Stimulated activated CD8-positive, alpha-beta memory T cell treated with anti-CD3 and anti-CD28 coated beads, Interleukin-4, amount 100 ng/mL, for 1 hour (primary cell): ENCODE measurements at places on chromosomes 4 and X.

GRCh38 chrX:153669901-153670731 lies 3.5 kb downstream of the PNCK start:
- DNase-seq: no peak

- DNase-seq: no peak
Observed at GRCh38 chrX:111743316-111743715, 62.3 kb downstream of the ALG13 start.

GRCh38 chrX:107507093-107507743 lies 57.8 kb downstream of the FRMPD3 start:
- DNase-seq: no peak

- no peak for DNase-seq
Observed at GRCh38 chr4:113181289-113182007, 132.0 kb downstream of the ANK2 start.

DNA sequence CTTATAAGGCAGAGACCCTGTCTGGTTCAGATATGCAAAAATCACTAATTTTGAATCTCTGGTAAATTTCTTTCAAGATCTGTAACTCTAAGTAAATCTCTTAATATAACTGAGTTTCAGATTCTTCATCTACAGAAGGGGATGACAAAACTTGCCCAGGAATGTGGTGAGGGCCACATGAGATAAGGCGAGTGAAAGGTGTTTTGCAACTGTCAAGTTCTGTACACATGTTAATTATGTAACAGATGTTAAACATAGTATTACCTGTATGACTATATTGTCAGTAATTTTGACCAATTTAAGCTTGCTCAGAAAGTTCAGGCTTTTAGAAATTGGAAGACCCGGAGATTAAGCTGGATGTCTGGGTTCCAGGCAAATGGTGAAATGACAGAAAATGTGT lies 549 bp upstream of the GLRB start:
- DNase-seq: no peak

DNA sequence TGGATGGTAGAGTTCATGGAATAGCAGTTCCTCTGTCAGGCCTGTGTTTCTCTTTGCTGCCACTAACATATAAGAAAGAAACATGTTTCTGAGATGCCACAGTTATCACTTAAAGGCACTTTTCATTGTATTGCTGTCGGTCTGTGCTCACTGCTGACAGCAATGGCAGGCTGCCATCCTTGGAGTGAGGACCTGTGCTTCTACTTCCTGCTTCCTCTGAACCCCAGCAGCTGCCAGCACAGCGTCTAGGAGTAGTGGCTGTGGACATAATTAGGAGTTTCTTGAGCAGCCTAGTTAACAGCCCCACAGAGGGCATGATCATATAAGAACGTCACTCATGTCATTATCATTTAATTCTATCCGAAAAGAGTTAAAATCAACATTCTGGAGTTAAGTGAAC lies 30.5 kb downstream of the F11 start:
- DNase-seq: no peak

- no peak for DNase-seq
Observed at GRCh38 chrX:51855698-51856097, 37.7 kb upstream of the MAGED1 start.

- DNase-seq: no peak
Observed at GRCh38 chrX:53135581-53135980, 41.6 kb downstream of the KANTR start.

- no peak for DNase-seq
Observed at GRCh38 chr4:127788517-127788916, 6.4 kb downstream of the HSPA4L start.

DNA sequence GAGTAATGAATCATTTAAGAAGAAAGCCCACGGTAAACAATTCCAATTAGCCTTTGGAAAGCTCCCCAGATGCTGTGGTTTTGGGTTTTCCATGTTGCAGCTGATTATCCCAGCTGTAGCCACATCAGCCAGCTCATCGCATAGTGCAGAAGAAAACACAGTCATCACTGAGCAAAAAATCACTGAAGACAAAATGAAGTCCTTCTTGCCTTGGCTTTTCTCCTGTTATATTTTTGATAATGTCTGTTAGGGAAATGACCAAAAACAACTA lies 193.0 kb upstream of the C1QTNF7 start:
- no peak for DNase-seq

- no peak for DNase-seq
Observed at GRCh38 chr4:144611850-144612249, 34.1 kb upstream of the HHIP start.

DNA sequence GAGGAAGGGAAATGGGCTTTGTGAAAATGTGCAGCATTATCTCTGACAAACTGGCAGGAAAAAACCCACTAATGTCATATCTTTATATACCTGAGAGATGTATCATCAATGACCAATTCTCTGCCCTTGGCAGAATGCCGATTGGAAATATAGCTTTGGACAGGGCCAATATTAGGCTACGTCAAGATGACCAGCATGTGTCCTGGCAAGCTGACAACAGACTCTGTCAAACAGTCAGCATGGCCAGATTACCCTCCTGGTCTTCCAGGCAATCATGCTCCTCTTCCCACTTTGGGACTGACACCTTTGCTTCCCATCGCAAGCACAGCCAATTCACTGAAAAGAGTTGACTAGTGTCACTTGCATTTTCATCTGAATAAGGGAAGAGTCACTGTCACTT lies 57.0 kb downstream of the SORBS2 start:
- DNase-seq: no peak

DNA sequence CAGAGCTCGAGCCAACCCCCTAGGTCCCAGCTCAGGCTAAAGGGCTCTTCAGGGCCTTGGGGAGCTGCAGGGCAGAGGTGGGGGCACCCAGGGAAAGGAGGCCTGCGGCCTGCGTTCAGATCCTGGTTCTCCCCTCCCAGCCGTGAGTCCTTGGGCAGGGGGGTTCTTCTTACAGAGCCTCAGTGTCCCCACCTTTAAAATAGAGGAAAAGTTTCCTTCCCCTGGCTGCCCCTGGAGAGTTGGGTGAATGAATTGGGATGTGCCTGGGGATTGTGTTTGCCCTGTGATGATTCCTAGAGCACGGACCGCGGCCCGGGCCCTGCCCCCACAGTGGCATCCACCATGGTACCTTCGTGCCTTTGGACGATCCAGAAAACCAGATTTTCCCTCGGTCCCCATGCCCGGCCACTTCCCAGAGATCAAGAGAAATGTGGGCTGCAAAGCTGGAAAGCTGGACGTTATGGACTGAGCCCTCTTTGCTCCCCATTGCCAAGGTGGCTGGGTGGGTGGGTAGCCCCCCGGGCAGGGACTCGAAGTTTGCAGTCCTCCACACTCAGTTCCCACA lies 11.4 kb downstream of the HTRA3 start:
- DNase-seq: no peak

GRCh38 chrX:19177721-19178120 lies 55.5 kb upstream of the ADGRG2 start:
- DNase-seq: no peak

DNA sequence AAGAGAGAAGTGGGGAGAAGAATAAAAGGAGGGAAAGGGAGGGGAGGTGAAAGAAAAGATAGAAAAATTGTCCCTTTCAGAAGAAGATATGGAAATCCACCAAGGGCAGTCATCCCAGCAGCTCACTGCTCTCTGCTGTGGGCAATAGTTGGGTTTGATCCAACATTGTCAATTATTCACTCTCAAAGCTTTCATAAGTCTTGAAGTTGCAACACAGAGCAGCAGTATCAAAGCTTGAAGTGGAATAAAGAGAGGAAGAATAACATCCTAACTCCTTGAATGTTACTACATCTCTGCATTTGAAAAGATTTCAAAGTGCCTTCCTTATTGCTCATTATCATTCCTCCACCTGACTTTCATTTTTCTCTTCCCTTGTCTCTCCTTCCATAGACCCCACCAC lies 62.3 kb upstream of the HHIP start:
- no peak for DNase-seq

DNA sequence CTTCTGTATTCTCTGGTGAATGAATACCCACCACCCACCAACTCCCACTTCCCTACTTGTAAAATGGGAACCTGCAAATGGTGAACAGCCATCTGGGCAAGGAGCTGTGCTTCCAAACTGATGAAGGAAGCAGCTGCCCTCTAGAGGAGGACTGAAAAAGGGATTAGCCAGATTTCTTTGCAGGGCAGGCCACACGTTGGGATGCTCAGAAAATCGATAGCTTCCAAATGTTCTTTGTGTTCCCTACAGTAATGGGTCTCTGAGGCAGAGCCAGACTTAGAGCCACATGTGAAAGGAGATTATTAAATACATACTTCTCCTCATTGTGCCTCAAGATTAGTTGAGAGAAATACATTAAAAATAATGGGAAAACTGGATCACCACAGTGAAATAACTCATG lies 39.3 kb upstream of the LPAR4 start:
- DNase-seq: no peak

- DNase-seq: no peak
Observed at GRCh38 chr4:173485164-173485563, 44.9 kb downstream of the HAND2 start.

- no peak for DNase-seq
Observed at GRCh38 chr4:70463335-70463734, 8.7 kb upstream of the MUC7 start.

DNA sequence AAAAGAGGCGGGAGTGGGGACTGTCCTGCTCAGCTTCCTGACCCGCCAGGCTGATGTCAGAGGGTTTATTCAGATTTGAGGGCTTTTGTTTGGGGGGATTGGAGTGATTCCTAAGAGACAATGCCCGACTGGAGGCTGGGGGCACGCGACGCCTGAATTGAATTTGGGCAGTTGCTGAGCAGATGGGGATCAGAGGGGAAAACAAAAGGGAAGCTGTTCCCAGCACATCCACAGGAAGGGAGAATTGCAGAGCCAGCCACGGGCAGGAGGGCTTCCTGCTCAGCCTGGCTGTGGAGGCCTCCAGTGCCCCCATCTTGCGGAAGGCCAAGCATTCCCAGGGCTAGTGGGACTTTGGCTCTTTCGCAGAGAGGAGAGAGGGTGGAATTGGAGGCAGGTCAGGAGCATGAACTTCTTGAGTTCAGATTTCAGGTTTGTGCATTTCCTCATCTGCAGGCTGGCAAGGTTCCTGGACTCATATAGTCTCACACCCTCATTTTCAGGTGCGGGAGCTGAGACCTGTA lies 162.8 kb downstream of the NHS start:
- no peak for DNase-seq

- no peak for DNase-seq
Observed at GRCh38 chr4:141684785-141685184, 48.4 kb downstream of the IL15 start.

- DNase-seq: no peak
Observed at GRCh38 chrX:155959018-155959587, 38.4 kb upstream of the IL9R start.

DNA sequence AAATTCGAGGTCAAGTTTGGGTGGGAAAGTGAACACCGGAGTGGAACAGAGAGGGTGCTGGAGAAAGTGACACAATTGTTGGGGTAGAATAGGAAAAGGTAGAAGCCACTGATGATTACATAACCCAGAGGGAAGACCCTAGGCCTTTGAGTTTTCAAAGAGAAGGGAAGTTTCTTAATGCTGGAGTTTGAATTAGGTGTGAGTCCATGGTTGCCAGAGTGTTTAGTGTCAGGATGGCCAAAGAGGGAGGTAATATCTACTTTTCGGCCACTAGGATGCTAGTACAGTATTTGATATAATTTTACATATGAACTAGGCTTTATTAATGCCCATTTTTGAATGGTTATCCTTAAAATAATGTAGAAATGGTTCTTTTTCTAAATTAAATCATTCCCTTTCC lies 5.4 kb downstream of the BCORL1 start:
- no peak for DNase-seq

GRCh38 chrX:44162964-44163475 lies 180.5 kb downstream of the EFHC2 start:
- no peak for DNase-seq

- no peak for DNase-seq
Observed at GRCh38 chr4:123325241-123325681, 71.3 kb upstream of the SPRY1 start.
